ENCODE measurements at places on chromosomes 16 and 17.

- DNase-seq = peak; percentile 32
These were observed 2.8 kb upstream of the MEAK7 start for GRCh38 chr16:84507011-84507982.

DNA sequence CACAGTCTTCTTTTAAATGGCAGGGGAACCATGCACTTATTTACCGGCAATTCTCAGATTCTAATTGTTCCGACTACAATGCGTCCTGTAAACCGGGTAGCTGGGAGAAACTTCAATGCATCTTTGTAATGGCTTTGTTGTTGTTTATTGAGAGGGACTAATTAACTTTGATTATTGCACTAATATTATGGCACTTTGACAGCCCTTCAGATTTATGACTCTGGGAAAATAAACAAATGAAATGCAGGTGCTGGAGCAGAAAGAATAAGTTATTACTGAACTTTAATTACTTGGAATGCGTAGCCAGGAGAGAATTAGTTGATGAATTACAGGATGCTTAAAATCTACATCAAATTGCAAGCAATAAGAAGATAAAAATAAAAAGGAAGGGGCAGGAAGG lies 77.0 kb downstream of the WWOX start:
- no peak for DNase-seq

DNA sequence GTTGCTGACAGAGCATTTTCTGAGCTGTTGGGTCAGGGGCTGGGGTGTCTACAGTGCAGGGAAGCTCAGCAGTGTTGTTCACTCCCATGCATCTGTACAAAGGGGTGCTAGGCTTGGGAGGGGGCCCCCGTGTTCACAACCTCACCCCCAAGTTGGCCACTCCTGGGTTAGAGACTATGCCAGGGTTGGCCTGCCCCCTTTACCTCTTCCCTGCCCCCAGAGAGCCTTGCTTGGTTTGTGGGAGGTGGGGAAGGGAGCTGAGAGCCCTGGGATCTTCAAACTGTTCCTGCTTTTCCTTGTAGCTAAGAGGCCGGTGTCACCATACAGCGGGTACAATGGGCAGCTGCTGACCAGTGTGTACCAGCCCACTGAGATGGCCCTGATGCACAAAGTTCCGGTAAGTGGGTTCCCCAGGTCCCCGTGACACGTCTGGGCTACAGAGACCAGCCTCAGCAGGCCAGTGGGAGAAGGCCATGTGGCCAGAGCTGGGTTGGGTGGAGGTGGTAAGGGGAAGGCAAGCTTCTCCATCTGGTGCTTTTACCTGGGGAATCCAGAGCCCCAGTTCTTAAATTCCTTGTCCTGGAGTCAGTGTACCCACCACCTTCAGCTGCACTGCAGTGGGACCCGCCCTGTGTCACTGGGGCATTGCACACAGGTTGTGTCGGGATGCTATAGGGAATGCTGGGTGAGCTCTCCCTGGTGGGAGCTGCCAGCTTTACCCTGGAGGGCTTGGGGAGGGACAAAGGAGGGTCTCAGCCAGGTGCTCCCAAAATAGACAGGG lies 11.8 kb downstream of the GPRC5C start:
- no peak for DNase-seq

DNA sequence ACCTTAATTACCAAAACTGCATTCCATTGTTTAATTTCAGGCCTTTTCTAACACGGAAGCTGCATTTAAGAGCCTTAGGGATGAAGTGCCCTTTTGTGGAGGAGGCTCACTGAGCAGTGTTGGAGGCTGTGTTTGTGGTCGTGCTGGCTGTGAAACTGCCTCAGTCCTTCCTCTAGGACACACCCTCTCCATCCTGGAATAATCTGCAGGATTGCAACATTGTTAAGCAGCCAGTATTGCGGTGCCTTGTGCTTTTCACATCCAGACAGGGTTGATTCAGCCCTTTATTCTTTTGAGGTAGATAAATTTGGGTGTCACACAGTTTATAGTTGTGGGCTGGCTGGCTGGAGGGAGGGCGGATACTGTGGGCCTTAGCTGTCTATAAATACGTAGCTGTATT lies 141.6 kb downstream of the CDRT15L2 start:
- no peak for DNase-seq

DNA sequence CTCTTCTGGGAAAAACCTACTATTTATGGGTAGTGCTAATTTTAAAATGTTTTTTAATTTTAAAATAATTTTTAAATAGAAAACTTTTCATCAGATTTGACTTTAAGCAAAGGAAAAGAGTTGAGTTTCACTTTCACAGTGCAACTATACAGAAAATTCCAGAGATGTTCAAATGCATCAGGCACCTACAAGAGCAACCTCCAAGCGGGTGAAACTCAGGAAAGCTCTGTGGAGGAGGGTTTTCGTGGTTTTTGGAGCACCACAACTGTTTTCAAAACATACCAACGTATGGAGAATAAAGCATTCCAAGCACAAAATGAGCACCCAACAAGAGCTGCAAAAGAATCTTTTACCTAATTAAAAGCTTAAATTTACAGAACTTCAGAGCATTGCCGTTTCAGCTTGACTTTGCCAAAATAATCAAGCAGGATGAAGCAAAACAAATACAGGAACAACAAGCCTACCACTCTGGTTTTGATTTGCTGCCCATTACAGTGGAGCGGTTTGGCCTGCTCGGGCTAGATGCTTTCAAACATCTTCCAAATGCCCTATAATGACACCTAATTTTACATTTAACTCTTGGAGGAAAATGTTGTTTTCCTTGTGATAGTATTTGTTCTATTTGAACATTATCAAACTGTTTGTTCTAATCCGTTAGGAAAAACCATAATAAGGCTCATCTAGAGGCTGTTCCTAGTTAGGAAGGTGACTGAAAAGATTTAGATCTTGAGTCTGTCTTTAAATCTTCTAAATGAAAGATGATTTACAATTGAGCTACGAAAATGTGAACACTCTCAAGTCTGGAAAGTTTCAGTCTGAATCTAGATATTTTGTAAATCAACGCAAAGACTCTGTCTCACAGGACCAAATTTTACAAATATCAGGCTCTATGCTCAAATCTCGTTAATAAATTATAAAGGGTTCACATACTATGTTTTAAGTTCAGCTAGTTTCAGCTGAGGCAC lies 34.5 kb downstream of the NACA2 start:
- no peak for DNase-seq

DNA sequence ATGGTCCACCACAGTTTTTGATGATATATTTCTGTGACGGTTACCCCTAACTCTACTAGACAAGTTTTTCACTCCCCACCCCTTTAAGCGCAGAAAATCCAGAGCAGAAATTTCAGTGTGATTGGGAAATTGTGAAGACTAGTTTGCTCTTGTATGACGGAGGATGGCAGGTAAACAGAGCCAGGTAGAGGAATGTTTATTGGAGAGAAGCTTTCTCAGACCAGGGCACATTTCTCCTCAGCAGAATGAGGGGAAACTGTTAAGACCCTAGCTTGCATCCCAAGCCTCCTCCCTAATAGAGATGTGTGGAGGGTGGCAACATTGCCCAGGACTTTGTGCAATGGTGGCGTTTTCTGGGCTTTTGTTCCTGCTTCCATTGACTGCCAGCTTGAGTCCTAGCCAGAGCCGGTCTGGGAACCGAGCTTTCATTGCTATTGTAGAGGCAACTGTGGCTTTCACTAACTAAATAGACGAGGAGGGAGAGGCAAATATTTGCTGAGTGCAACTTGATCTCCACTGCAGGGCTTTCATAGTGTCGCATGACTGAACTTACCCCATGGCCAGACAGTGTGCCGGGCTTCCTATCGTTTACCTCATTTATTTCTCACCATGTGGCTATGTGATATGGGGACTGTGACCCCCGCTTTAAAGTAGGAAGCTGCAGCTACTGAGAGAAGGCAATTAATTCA lies 159.6 kb upstream of the MPHOSPH6 start:
- no peak for DNase-seq

- no peak for DNase-seq
These were observed 93.8 kb upstream of the RPRML start for GRCh38 chr17:47072886-47073285.

DNA sequence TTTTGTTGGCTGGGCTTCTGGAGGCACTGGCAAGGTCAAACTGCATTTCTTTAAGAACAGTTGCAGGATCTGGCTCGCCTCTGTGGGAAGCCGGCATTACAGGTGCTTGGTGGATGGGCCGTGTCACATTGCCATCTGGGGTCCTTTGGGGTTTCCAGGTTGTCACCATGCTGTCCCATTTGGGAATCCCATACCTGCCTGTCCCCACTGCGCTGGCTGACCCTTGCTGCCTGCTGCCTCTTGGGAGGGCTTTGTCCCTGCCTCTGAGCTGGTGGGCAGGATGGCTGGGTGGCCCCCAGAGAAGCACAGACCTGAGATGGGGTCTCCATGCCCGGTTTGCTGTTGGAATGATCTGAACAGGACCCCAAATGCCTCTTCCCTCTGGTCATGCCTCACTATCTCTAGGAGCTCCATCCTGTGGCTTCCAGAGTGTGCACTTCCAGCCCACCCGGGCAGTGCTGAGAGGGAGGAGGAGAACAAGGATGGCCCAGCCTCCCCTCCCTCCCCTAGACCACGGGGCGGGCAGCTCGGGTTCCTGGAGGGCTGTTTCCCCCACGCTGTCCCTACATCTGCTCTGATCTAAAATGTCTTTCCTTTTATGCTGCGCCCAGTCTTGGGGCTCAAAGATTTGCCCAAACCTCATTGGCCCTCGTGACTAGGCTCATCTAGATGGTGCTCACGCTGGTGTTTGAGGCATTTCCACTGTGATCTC lies 28.0 kb downstream of the OR1D5 start:
- no peak for DNase-seq

DNA sequence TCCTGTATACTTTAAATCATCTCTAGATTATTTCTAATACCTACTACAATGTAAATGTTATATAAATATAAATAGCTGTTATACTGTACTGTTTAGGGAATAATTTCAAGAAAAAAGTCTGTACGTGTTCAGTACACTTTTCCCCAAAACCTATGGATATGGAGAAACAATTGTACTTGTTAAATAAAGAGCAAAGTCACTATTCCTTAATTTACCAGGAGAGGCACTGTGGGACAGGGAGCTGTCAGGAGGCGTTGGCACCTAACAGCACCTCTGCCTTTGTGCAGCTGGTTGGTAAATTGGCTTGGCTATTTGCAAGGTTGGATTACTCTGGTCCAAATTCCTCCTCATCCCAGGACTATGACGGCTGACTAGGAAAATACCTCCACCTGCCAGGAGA lies 28.0 kb downstream of the CRHR1 start:
- no peak for DNase-seq

- no peak for DNase-seq
These were observed 22.1 kb upstream of the GNA13 start for GRCh38 chr17:65078441-65079160.

- peak; percentile 90 for DNase-seq
These were observed 543 bp downstream of the STX4 start for GRCh38 chr16:31033709-31034492.

DNA sequence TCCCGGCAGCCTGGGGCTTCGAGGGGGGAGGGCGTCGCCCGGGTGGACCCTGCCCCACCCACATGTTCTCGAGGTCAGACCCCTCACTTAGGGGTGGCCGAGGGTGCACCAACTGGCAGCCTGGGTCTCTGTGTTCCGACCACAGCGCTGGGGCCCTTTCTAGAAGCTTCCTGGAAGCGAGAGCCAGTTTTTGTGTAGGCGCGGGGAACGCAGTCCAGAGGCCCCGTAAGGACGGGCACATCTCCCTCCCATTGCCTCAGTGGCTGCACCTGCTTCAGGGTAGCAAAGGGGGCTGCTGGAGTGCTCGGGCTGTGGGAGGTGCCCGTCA lies 148.3 kb downstream of the BANP start:
- DNase-seq = no peak

- DNase-seq = no peak
These were observed 453 bp upstream of the WFIKKN1 start for GRCh38 chr16:630249-630814.

GRCh38 chr17:82267575-82268379 lies 5.7 kb downstream of the CSNK1D start:
- peak; percentile 57 for DNase-seq

GRCh38 chr17:42361781-42362186 lies 26.5 kb downstream of the STAT3 start:
- peak; percentile 45 for DNase-seq

- DNase-seq = no peak
These were observed 383.8 kb downstream of the ZFHX3 start for GRCh38 chr16:72664056-72664508.

DNA sequence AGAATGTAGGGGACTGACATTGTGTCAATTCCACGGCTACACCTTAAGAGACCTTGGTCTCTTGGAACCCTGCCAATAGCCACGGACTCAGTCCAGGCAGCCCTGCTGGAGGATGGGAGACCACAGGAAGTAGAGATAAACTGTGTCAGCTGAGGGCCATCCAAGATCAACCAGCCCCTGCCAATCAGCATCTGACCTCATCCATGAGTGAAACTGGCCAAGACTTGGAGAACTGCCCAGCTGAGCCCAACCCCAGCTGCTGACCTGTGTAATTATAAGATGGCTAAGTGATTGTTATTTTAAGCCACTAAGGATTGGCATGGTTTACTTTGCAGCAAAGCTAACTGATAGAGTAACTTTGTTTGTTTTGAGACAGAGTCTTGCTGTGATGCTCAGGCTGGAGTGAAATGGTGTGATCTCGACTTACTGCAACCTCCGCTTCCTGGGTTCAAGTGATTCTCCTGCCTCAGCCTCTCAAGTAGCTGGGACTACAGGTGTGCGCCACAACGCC lies 13.3 kb upstream of the YWHAE start:
- DNase-seq = no peak

- DNase-seq = no peak
These were observed 412.5 kb downstream of the CA10 start for GRCh38 chr17:51745993-51746392.

DNA sequence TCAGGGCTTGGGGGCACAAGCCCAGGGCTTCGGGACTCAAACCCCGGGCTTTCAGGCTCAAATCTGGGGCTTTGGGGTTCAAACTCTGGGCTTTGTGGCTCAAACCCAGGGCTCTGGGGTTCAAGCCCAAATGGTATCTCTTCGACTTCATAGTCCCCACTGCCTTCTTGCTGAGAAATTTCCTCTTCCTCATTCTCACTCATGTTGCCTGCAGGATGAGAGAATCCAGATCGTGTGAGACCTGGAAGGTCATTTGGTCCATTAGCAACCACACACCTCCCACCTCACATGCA lies 576 bp downstream of the ZNF768 start:
- no peak for DNase-seq

DNA sequence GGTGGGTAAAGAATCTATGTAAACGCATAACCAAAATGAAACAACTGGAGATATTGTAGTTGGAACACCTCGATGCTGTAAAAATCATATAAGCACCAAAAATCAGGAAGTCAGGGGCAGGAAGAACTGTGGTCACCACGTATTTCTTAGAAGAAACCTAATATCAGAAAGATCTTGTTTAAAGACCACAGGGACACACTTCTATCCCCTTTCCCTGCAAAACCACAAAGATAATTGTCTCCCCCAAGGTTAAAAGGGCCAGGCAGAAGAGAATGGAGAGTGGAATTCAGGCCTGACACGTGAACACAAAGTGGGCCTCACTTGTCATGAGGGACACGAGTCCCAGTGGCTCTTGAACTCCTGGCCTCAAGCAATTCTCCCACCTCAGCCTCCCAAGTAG lies 68.1 kb downstream of the GSG1L start:
- DNase-seq = no peak

DNA sequence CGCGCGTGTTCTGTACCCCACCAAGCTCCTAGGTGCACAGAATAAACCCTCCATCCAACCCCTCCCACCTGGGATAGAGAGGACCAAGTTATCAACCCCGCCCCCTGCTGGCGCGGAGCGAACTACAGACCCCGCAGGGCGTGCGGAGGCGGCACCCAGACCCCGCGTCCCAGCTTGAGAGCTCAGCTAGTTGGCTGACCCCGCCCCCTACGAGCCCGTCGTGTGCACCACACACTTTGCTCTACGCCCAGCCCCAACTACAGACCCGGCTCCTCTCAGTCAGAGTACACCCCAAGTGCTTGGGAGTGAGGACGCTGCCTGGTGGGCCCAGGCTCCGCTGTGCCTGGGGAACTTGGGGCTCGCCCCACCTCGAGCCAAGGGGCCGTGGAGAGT lies 1.5 kb downstream of the GRIN2A start:
- peak; percentile 41 for DNase-seq
